Endothelial cell of umbilical vein (primary cell): ENCODE measurements at places on chromosomes 6 and 20.

DNA sequence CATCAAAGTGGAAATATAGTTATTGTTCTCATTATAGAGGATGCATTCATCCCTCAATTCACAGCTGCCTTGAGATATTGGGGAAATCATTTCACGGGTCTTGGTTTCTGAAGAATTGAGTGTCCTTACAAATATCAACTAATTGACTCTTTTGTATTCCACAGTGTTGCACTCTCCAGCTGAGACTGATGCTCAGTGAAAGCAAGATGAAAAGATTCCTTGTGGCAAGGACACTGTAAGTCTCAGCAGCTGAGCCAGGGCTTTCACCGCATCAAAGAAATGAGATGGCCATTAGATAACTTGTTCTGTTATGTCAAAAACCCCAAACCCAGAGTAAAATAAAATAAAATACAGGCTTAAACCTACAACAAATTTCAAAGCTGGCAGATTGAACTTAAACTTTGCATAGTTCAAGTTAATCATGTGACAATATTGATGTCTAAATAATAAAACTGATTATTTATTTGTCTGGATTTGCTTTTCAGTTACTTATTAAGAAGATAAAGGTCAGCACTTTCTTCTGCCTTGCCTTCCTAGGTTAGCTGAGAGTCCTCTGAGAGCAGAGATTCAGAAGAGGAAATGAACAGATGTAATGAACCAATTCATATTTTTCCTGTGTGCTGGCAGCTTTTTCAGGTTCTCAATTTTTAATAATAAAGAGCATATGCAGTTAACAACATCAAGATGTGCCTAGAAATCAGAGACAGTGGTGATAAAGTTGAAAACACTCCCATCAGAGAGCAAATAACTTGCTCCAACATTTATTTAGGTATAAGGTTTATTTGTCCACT is 82.4 kb upstream of the SMLR1 start:
- DNase-seq, result no peak

- DNase-seq, result no peak
These were observed 79.6 kb downstream of the ANKRD60 start for GRCh38 chr20:58148891-58149290.

DNA sequence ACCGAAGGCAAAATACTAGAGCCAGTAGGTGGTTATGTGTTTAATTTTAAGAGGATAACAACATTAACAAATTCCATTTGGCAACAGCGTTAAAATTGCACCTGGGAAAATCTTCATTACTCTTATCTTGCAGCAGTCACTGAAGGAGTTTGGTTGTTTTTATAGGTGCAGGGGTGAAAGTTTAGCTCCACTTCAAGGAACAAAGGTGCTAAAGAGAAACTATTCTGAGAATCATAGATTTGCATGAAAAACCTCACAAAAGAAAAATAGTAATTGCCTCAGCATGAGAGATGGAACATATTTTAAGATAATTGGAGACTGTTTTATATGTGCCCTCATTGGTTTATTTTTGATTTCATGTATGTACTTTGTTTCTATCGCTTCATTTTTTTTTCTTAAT is 444.4 kb downstream of the UTRN start:
- DNase-seq, result no peak

DNA sequence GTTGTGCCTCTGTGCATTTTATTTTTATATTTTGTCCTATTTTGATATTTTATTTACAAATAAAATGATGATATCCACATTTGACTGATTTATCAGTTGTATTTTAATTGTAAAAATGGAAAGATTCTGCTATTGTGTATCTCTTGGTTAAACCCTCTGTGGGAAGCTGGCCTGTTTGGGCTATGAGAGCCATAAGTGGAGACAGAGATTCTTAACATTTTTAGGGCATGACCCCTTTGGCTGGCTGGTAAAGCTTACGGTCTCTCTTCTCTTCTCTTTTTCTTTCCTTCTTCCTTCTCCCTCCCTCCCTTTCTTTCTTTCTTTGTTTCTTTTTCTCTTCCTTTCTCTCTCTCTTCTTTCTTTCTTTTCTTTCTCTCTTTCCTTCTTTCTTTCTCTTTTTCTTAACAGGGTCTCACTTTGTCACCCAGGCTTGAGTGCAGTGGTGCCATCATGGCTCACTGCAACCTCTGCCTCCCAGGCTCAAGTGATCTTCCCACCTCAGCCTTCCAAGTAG is 172.3 kb upstream of the CDYL start:
- DNase-seq, result no peak

GRCh38 chr20:46083101-46083500 is 6.7 kb downstream of the NCOA5 start:
- no peak for DNase-seq

- peak; percentile 59 for DNase-seq
These were observed 47.1 kb downstream of the STX7 start for GRCh38 chr6:132465530-132466485.

GRCh38 chr6:167951781-167952511 is 45.5 kb upstream of the KIF25 start:
- DNase-seq, result no peak

GRCh38 chr6:134525190-134525868 is 207.4 kb upstream of the SGK1 start:
- peak; percentile 46 for DNase-seq

GRCh38 chr20:2709205-2709981 is 16.8 kb downstream of the EBF4 start:
- DNase-seq, result no peak

GRCh38 chr6:89644864-89645263 is 6.3 kb upstream of the LYRM2 start:
- no peak for DNase-seq

- DNase-seq, result no peak
These were observed 2.3 kb downstream of the ZNF322 start for GRCh38 chr6:26657256-26657655.

GRCh38 chr6:22290045-22290444 is 6.8 kb downstream of the PRL start:
- DNase-seq, result no peak

DNA sequence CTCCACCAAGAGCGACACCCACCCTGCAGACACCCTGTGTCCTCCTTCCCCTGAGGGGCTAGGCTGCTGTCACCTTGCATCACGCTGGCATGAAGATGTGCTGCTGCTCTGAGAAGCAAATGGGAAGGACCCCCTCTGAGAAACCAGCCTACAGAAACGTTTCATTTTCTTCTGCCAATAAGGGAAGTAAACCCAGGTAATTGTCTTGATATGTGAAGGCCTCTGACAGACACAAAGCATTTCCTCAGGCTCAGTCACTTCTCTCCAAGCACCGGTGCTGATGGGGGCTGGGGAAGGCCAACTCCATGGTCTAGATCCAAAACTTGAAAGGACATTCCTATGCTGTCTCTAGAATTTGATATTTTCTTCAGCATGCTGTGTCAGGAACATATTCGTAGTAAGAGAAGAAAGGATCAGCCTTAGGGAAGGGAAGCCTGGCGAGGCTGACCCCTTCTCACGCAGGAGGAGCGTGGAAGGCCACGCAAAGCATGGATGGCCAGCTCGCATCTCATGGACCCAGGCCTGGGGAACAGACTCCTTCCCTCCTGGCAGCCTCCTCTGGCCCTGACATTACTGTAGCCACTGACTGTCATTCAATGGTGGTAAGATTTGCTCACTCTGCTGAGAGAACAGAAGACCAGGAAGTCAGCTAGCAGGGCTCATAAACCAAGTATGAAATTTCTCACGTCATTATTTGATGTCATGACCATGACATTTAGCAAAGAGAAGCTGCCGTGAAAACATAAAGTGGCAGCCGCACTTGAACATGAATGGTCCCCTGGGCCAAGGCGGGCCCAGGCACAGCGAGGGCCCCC is 20.4 kb downstream of the ACSS1 start:
- no peak for DNase-seq

DNA sequence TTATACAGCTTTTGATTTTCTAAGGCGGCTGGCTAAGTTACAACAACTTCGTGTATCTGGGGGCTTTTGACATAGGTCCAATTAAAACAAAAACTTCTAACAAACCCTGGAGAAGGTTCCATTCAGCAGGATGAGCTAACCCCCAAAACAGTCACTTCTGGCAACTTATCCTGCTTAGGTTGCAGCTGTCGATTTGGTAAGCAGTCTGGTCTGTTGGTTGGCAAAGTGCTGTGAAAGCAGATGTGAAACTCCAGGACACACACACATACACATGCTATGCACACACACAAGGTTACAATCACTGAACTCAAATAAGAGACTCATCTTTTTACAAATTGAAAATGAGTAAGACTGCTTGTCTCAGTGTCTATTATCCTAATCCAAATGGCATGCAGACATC is 119.0 kb upstream of the STMND1 start:
- no peak for DNase-seq

GRCh38 chr6:143405373-143406154 is 44.9 kb downstream of the ADAT2 start:
- no peak for DNase-seq

DNA sequence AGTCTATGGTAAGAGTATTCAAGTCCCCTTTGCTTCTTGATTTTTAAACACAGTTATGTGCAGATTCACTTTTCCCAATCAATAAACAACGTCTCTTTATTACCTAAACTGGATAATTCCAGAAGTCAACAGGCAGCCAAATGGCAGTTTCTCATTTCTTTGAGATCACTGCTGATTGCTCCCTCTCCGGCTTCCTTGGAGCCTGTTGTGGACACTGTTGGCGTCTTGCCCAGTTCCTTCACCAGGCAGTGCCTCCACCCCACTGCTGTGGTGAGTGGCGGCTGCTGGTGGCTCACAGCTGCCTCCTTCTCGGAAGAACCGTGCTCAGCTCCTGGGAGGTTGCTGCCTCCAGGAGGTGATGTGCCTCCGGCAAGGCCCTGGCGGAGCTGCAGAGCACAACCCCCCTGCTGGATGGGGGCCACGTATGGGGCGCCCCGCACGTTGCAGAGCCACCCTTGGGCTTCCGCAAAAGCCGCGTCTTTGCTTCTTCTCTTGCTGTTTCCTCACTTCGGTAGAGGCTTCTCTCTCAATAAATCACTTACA is 105.1 kb upstream of the CNKSR3 start:
- peak; percentile 27 for DNase-seq

DNA sequence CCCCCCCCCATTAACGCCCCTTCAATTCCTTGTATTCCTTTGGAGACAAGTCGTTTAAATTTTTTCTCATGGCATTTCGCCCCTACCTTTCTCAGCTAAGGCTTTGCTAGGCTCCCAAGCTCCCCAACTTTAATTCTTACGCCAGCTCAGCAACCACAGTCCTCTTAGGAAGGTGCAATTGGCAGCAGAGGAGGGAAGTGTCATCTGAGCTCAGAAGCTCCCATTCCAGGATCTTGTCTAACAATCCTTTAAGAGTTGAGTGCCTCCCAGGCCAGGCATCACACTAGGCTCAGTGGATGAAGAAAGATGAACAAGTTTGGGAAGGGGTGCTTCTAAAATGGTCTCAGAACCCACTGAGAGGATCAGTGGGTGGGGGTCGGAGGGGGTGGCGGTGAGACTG is 131.2 kb upstream of the AKAP12 start:
- no peak for DNase-seq

- DNase-seq, result no peak
These were observed 18.1 kb downstream of the RIPK1 start for GRCh38 chr6:3086282-3086946.

- no peak for DNase-seq
These were observed 1025.4 kb upstream of the FLRT3 start for GRCh38 chr20:15362849-15363248.

DNA sequence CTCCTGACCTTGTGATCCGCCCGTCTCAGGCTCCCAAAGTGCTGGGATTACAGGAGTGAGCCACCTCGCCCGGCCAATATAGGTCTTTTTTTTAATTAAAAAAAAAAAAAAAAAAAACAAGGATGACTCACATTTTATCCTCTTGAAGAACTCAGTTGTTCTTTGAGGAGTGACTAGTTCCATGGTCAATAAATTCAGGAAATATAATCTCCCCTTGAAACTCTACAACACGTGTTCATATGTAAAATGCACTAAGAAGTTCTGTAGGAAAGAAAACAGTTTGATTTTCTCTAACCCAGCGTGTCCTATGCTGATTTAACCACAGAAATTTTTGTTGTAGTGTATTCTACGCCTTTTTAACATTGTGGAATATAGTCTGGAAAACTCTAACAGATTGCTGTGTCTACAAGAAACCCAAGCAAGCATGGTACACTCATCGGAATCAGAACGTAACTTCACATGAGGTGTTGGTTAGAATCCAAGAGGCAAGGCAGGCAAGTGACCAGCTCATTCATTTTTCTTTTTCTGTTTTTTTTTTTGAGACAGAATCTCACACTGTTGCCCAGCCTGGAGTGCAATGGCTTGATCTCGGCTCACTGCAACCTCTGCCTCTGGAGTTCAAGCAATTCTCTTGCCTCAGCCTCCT is 79.0 kb upstream of the ZNF217 start:
- no peak for DNase-seq

- peak; percentile 52 for DNase-seq
These were observed 41.0 kb upstream of the RAB23 start for GRCh38 chr6:57262901-57263694.

DNA sequence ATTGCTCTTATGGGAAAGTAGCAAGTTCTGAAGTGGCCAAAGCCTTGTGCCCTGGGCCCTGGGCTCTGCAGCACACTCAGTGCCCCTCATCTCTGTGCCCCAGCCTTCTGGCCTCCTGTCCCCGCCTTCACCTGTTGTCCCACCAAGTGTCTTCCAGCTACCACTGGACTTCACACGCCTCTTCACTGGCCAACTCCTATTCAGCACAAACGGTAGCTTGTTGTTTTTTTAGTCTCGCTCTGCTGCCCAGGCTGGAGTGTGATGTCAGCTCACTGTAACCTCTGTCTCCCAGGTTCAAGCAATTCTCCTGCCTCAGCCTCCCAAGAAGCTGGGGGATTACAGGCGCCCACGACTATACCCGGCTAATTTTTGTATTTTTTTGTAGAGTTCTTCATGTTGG is 4.8 kb downstream of the CCHCR1 start:
- DNase-seq, result no peak

DNA sequence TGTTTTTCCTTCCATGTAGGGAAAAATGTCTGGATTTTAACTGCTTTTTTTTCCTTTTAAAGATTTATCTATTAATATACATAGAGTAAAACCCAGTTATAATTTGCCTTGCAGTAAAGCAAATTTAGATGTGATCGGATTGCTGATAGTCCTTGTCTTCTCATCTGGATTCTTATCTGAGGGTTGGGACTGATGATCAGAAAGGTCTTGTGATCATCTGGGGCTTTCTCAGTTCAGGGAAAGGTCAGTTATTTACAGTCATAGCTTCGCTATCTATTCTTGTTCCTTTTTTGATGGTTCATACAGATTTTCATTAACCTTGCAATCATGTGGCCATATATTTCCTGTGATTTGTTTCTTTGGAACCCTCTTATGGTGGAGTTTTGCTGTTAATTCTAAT is 63.8 kb upstream of the CLDN20 start:
- peak; percentile 31 for DNase-seq

- no peak for DNase-seq
These were observed 251.6 kb downstream of the HACE1 start for GRCh38 chr6:104608101-104608500.

- no peak for DNase-seq
These were observed 1.9 kb downstream of the PPP1R3D start for GRCh38 chr20:59938221-59938620.

- DNase-seq, result no peak
These were observed 35.7 kb downstream of the AIG1 start for GRCh38 chr6:143096403-143096802.

GRCh38 chr6:70103798-70104197 is 199.1 kb downstream of the COL9A1 start:
- DNase-seq, result no peak

GRCh38 chr6:37674161-37674560 is 23.5 kb downstream of the MDGA1 start:
- no peak for DNase-seq

- no peak for DNase-seq
These were observed 34.9 kb upstream of the UTRN start for GRCh38 chr6:144250276-144250675.
